ENCODE measurements at places on chromosomes 5 and 9.

DNA sequence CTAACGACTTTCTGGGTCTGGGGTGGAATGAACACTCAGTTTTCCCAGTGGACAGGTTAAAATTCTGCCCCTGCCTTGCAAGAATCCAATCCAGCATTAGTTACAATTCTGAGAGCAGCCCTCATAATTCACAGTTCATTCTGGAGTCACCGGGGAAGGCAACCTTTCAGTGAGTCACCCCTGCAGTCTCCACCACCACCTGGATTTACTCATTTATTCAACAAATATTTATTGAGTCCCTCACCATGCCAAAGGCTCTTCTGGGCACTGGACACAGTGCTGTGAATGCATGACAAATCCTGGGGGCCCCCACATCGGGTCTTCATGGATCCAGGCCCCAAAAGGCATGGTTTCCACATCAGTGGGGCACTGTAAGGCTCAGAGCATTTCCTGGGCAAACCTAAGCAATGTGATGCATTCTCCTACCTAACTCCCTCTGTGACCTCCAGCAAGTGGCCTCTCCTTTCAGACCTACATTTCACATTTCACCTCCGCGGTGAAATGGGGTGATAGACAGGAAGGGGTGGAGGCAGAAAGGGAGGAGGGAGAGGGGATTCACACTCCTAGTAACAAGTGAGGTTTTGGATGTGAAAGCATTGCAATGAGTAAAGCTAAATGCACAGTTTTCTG, 6.4 kb upstream of the MSX2 start:
- DNase-seq = no peak

GRCh38 chr5:17732351-17732923, 98.2 kb downstream of the TAF11L14 start:
- no peak for DNase-seq

DNA sequence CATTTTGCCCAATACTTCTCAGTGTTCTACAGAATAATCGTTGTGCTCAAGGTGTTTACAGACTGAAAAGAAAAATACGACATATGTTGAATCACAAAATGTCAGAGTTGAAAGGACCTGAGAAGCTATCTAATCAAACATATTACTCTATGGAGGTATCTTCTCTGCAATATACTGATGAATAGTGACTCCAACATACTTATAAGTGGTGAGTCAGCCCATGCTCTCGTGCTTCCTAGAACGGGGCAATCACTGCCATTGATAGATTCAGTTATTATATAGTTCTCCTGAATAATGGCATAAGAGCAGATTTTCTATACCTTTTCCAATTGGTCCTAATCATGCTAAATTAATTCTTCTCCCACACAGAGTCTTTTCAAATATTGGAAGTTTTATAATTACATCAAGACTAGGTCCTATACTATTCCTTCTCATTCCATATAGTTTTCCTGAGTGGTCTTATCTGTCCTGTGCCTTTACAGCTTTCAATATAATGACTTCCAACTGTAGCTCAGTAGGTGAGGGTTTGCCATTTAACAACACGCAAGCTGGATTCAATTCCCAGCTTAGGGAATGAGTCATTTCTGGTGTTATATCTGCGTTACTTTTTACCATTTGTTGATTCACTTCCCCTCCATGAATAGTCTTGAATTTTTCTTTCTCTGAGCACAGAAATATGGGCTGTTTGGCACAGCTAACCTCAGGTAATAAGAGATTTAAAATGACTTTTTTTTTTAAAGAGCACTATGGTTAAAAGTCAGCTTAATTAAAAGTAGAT, 81.1 kb downstream of the PLK2 start:
- no peak for DNase-seq

- DNase-seq = no peak
Observed at GRCh38 chr9:25677301-25678146, 720 bp downstream of the TUSC1 start.

DNA sequence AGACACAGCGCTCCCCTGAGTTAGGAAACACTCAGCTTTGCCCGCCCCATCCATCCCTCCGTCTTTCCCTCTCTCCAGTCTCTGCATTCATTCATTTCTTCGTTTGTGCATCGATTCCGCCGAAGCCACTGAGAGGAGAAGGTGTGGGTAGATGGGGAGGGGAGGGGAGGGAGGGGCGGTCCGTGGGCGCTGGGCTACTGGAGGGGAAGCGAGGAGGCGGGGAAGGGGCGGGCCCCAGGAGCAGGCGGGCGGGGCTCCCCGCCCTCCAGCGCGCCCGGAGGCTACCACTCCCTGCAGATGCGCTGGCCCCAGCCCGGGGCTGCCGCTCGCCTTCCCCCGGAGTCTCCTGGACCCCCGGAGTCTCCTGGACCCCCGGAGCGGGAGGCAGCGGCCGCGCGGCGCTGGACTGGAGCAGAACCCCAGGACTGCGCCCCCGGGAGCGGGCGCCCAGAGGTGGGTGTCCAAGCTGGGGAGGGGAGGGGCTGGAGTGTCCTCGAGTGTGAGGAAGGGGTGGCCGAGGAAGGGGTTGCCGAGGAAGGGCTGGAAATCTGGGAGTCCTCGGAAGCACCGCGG, 159.5 kb downstream of the C9orf152 start:
- DNase-seq = peak; percentile 46

Measured in stimulated activated CD8-positive, alpha-beta memory T cell treated with anti-CD3 and anti-CD28 coated beads, Interleukin-15, amount 100 ng/mL, for 4 hours (primary cell).